ENCODE measurements at places on chromosomes 2 and 18.
A peak's percentile ranks its signal among the peaks of the same experiment; 100 is the strongest.

- peak; percentile 8 for DNase-seq
Observed at GRCh38 chr2:164826293-164827243, 15.1 kb downstream of the COBLL1 start.

DNA sequence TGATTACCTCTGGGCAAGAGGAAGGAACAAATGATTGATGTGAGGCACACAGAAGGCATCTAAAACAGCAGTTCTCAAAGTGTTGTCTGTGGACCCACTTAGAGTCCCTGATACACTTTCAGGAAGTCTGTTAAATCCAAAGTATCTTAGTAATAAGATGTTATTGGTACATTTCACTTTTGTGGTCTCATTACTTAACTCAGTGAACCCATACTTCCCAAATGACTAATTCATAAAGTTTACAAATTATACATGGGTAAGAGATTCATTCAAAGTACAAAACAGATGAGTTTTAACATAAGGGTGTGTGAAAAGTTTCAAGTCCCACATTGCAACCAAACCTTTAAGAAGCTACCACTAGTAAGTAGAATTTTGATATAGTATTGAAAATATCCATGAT, 440.5 kb downstream of the NUP35 start:
- DNase-seq = no peak

GRCh38 chr2:239930378-239930777, 94.8 kb downstream of the NDUFA10 start:
- no peak for DNase-seq

DNA sequence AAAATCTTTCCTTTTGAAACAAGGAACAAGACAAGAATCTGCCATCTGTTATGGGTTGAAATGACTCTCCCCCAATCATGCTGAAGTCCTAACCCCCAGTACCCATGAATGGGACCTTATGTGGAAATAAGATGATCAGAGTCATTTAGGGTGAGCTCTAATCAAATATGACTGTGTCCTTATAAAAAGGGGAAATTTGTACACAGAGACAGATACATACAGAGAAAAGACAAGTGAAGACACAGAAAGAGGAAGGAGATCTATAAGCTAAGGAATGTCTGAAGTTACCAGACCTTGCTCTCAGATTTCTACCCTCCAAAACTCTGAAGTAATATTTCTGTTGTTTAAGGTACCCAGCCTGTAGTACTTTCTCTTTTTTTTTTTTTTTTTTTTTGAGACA, 15.7 kb downstream of the TGFBRAP1 start:
- DNase-seq = no peak

DNA sequence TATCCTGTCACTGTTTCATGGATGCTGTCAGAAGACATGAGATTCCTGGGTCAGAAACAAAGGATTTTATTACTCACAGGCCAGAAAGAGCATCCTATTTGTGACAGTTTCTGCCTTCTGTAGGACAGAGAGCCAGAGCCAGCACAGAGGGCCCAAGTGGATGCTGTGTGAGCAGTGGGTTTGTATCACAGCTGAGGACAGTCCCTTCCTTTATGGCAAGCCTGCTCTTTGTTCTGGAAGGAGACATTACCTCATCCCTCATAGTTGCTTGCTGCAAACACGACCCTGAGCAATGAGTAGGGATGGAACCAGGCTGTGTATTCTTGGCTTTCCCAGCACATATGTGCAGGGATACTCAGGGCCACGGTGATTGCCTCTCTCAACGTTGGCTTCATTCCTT, 41.6 kb downstream of the ARHGEF4 start:
- DNase-seq = no peak

- no peak for DNase-seq
Observed at GRCh38 chr2:101403745-101404144, 16.4 kb upstream of the CREG2 start.

- no peak for DNase-seq
Observed at GRCh38 chr18:3525870-3526420, 76.0 kb downstream of the TGIF1 start.

GRCh38 chr2:28277466-28277865, 115.2 kb upstream of the FOSL2 start:
- peak; percentile 53 for DNase-seq

DNA sequence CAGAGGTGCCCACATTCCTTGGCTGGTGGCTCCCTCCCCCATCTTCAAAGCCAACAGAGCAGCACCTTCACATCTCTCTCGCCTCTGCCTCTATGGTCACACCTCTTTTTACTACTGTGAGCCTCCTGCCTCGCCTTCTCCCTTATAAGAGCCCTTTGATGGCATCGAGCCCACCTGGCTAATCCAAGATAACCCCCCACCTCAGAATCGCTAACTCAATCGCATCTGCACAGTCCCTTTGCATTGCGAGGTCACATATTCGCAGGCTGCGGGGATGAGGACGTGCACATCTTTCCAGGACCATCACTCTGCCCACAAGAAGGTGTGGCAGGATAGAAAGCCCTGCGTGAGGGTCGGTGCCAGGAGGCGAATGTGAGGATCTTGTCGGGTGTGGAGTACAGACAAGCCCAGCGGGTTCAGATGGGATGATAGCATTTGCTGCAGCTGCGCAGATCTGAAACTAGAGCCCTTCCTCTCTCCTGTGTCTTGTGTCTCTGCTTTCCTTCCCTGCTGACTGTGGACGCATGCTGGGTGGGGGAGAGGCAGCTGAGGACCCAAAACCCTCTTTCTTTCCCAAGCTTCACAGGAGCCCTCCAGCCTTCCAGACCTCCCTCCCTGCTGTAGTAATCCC, 148.3 kb upstream of the HDAC4 start:
- no peak for DNase-seq

- no peak for DNase-seq
Observed at GRCh38 chr18:56831988-56832387, 180.8 kb downstream of the WDR7 start.

- no peak for DNase-seq
Observed at GRCh38 chr2:37394263-37394662, 49.8 kb downstream of the QPCT start.

DNA sequence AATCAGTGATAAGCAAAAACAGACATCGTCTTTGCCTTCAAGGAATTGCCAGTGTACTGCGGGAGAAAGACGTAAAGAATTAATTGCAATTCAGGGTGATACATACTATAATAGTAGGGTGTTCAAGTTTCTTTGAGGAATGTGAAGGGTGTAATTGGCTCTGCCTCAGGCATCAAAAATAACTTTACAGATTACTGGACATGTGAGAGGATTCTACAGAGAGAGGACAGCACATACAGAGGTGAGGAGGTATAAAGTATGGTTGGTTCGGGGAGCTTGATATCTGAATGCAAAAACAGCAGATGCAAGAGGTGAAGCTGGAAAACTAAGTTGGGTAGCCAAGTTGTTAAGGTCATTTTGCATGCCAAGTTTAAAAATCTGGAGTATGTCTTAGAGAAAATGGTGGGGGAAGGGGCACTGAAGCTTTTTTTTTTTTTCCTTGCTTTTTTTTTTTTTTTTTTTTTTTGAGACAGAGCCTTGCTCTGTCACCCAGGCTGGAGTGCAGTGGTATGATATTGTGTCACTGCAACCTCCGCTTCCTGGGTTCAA, 227.5 kb upstream of the FOSL2 start:
- no peak for DNase-seq
